ENCODE measurements at places on chromosomes 5 and 9.
A peak's percentile ranks its signal among the peaks of the same experiment; 100 is the strongest.

- no peaks in the 10 kb centered on the region for H3K36me3 ChIP-seq
- no peak overlapping the region for H3K4me3 ChIP-seq
- no peaks in the 10 kb centered on the region for H3K27me3 ChIP-seq
Observed at GRCh38 chr9:86503314-86503713, 149.1 kb upstream of the TUT7 start.

GRCh38 chr5:129630101-129630500, 117.8 kb upstream of the MINAR2 start:
- DNase-seq = no peak
- H3K27me3 ChIP-seq = no peaks in the 10 kb centered on the region
- H3K4me1 ChIP-seq = no peaks in the 10 kb centered on the region
- no peaks in the 10 kb centered on the region for H3K36me3 ChIP-seq

DNA sequence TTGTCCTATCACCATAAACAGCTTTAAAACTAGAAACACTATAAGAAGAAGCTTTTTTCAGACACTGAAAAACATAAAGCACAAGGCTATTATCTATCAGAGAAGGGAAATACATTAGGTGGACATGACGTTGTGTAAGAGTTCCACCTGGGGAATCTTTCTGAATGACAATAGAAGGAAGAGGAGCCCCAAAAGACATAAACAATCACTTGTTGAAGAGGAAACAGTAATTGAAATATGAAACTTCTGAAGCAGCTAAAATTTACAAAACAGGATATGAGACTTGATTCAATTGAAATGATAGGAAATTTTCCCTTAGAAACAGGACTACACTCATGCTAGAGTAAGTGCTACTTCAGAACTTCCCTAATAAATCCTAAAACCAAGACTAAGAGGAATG, 933.6 kb downstream of the EFNA5 start:
- H3K4me1 ChIP-seq = no peaks in the 10 kb centered on the region
- no peak overlapping the region for H3K4me3 ChIP-seq
- no peak overlapping the region for H3K27ac ChIP-seq
- DNase-seq = no peak

GRCh38 chr5:143966280-143966679, 154.3 kb downstream of the HMHB1 start:
- no peaks in the 10 kb centered on the region for H3K4me1 ChIP-seq
- no peaks in the 10 kb centered on the region for H3K27me3 ChIP-seq
- no peak for DNase-seq
- H3K27ac ChIP-seq = no peak overlapping the region

GRCh38 chr5:122929001-122929400, 83.6 kb downstream of the SNX24 start:
- no peak overlapping the region for H3K27ac ChIP-seq
- no peak overlapping the region for H3K4me3 ChIP-seq
- no peaks in the 10 kb centered on the region for H3K4me1 ChIP-seq
- DNase-seq = no peak
- no peaks in the 10 kb centered on the region for H3K27me3 ChIP-seq

- no peak overlapping the region for H3K27ac ChIP-seq
- H3K36me3 ChIP-seq = no peaks in the 10 kb centered on the region
- H3K27me3 ChIP-seq = peaks cover 20% of the 10 kb centered on the region
- no peak for DNase-seq
Observed at GRCh38 chr9:126591922-126592321, 21.8 kb upstream of the LMX1B start.

DNA sequence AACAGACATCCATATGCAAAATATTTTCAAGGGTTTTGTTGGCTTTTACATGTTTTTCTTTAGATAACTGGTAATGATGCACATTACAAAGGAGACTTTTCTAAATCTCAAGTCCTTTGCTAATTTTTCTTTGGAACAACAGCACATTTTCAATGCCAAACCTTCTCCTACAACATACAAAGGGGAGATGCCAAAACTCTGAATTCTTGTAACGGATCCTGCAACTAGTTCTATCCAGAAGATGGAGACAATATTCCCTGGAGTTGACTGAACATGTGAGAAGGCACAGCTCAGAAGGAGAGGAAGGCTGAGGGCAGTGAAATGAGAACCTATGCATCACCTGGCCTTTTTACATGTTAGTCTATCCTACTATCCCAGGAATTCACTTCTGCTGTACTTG, 21.0 kb downstream of the DNAJA1 start:
- no peaks in the 10 kb centered on the region for H3K36me3 ChIP-seq
- no peak for DNase-seq
- no peak overlapping the region for H3K27ac ChIP-seq
- H3K4me3 ChIP-seq = no peak overlapping the region
- H3K27me3 ChIP-seq = no peaks in the 10 kb centered on the region

DNA sequence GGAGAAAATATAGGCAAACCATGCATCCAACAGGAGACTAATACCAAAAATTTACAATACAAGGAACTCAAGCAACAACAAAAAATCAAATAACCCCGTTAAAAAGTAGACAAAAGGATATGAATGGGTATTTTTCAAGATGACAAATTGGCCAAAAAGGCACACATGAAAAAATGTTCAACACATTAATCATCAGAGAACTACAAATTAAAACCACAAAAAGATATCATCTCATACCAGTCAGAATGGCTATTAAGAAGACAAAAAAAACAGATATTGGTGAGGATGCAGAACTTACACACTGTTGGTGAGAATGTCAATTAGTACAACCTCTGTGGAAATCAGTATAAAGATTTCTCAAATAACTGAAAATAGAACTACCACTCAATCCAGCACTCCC, 35.0 kb downstream of the TEX10 start:
- peaks cover 34% of the 10 kb centered on the region for H3K36me3 ChIP-seq
- H3K27me3 ChIP-seq = no peaks in the 10 kb centered on the region
- H3K4me3 ChIP-seq = no peak overlapping the region
- DNase-seq = no peak
- no peak overlapping the region for H3K27ac ChIP-seq

DNA sequence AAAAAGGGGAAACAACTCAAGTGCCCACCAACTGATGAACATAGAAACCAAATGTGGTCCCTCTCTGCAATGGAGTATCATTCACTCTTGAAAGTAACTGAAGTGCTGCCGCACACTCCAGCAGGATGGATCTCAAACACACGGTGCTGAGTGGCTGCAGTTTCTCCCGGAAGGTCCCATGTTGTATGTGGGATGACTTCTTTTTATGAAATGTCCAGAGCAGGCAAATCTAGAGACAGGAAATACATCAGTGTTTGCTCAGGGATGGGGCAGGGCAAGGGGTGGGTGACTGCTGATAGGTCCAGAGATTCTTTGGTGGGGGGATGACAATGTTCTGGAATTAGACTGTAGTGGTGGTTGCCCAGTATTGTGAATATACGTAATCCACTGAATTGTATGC, 89.9 kb upstream of the ADAMTS2 start:
- no peak overlapping the region for H3K4me3 ChIP-seq
- no peaks in the 10 kb centered on the region for H3K4me1 ChIP-seq
- no peak for DNase-seq
- H3K27me3 ChIP-seq = peaks cover 33% of the 10 kb centered on the region

GRCh38 chr9:123291736-123292135, 23.4 kb upstream of the STRBP start:
- no peak for DNase-seq
- no peak overlapping the region for H3K27ac ChIP-seq
- H3K4me3 ChIP-seq = no peak overlapping the region
- H3K27me3 ChIP-seq = no peaks in the 10 kb centered on the region
- no peaks in the 10 kb centered on the region for H3K4me1 ChIP-seq

GRCh38 chr9:136407911-136408310, 2.5 kb downstream of the ENTR1 start:
- no peak for DNase-seq
- H3K4me1 ChIP-seq = peaks cover 30% of the 10 kb centered on the region
- no peaks in the 10 kb centered on the region for H3K27me3 ChIP-seq
- H3K27ac ChIP-seq = no peak overlapping the region
- H3K4me3 ChIP-seq = no peak overlapping the region

GRCh38 chr5:94847019-94847418, 228.6 kb downstream of the SLF1 start:
- no peaks in the 10 kb centered on the region for H3K36me3 ChIP-seq
- DNase-seq = no peak
- no peaks in the 10 kb centered on the region for H3K27me3 ChIP-seq
- no peak overlapping the region for H3K4me3 ChIP-seq

GRCh38 chr5:21680641-21681040, 1172.5 kb downstream of the CDH12 start:
- no peak for DNase-seq
- no peak overlapping the region for H3K4me3 ChIP-seq
- no peaks in the 10 kb centered on the region for H3K36me3 ChIP-seq
- no peaks in the 10 kb centered on the region for H3K27me3 ChIP-seq

DNA sequence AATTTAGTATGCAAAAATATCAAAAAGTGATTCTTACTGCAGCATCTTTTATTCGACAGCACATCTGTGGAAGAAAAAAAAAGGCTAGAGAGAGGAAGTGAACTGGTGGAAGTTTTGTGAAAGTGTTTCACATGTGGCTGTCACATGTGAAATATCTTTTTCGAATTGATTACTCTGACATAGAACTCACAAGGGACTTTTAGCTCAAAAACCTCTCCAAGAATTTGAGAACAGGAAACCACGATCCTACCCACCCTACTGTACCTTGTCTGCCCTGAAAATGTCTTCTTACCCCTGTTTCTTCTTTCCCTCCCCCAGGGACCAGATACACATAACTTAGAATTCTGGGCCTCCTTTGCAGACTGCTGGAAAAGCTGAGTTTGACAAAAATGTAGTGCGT, 106.5 kb upstream of the PRRC1 start:
- H3K27me3 ChIP-seq = no peaks in the 10 kb centered on the region
- peaks cover 4% of the 10 kb centered on the region for H3K4me1 ChIP-seq
- H3K36me3 ChIP-seq = no peaks in the 10 kb centered on the region
- H3K27ac ChIP-seq = no peak overlapping the region
- no peak for DNase-seq

DNA sequence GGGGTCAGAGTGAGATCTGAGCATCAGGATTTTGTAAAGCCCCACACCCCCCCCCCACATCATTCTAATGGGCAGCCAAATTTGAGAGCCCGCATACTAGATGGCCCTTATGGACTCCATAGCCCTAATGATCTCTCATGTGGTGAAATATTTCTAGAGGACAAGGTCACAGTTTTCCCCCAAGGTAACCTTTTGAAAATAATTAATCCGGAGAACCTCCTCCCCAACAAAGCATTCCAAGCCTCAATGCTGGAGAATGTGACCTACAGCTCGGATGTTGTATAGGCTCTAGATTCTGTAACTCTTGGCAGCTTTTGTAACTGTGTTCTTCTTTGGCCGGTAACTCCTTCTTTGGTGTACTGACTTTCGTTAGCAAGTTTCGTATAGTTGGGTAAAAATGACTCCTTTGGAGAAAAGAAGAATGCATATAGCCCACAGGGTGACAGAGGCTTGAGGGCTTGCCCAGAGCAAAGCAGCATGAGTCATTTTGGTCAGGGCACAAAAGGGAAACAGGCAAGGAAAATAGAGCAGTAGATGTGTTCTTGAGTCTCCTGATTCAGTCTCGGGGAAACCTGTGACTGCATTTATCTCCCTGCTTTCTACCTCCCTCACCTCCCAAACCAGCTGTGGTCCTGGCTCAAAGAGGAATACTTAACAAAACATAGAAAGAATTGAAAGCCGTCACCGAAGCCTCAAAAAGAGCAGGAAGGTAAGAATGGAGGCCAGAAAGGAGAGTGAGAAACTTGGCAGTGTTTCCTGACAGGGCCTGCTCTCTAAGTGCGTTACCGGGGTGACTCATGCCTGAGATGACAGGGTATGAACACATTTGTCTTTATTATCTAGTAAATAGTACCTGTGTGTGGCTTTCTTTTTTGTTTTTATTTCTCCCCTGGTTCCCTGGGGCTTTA, 6.6 kb upstream of the XPA start:
- H3K27me3 ChIP-seq = peaks cover 21% of the 10 kb centered on the region
- H3K36me3 ChIP-seq = no peaks in the 10 kb centered on the region
- no peaks in the 10 kb centered on the region for H3K4me1 ChIP-seq
- DNase-seq = no peak
- no peak overlapping the region for H3K4me3 ChIP-seq
- no peak overlapping the region for H3K27ac ChIP-seq

GRCh38 chr5:17441351-17441750, 56.7 kb upstream of the TAF11L2 start:
- no peak overlapping the region for H3K4me3 ChIP-seq
- DNase-seq = no peak

DNA sequence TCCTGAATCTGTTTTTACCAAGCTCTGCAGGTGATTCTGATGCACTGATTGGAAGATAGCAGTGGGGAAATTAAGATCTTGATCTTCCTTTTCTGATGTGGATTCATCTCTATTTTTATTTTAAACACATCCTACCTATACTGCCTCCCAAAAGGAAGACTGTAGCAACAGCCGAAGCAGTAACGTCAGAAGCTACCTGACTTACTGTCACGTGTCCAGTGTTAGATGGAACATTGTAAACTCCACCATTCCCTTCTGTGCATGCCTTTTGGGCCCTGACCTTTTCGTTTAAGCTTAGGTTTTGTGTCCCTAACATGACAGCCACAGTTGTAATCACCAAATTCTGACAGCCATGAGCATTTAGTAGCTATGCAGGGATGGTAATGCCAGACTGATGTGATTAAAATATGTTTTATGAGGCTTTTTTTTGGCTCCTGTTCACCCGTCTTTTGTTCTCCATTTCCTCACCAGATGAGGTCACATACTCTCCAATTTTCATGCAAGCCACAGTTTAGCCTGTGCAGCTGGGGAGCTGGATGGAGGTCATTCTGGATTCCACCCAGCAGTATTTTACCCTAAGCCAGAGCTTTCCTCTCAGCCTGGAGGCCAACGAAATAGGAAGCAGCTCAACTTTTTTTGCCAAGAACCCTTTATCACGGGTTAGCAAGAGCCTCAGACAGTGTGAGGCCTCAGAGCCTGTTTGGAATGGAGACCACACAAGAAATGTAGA, 15.6 kb upstream of the FOXD1 start:
- no peaks in the 10 kb centered on the region for H3K36me3 ChIP-seq
- H3K27me3 ChIP-seq = no peaks in the 10 kb centered on the region
- H3K4me1 ChIP-seq = no peaks in the 10 kb centered on the region
- H3K27ac ChIP-seq = no peak overlapping the region
- peak; percentile 34 for DNase-seq
- no peak overlapping the region for H3K4me3 ChIP-seq

DNA sequence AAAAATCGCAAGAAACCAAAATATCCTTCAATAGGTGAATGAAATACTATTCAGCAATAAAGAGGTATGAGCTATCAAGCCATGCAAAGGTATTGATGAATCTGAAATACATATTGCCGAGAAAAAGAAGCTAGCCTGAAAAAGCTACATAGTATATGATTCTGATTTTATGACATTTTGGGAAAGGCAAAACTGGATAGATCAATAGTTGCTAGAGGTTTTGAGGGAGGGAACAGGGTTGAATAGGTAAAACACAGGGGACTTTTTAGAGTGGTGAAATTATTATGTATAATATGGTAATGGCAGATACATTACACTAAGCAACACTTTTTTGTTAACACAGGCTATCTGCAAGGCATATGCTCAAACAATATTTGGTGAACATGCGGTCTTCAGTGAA, 327.6 kb upstream of the ADAMTSL1 start:
- no peak for DNase-seq
- H3K4me3 ChIP-seq = no peak overlapping the region

GRCh38 chr5:131417240-131417869, 153.5 kb downstream of the CDC42SE2 start:
- no peak overlapping the region for H3K27ac ChIP-seq
- H3K4me1 ChIP-seq = no peaks in the 10 kb centered on the region
- no peak overlapping the region for H3K4me3 ChIP-seq
- peak; percentile 70 for DNase-seq
- peaks cover 11% of the 10 kb centered on the region for H3K36me3 ChIP-seq

Measured in heart left ventricle (tissue), 16 donors.